Activated naive CD4-positive, alpha-beta T cell treated with anti-CD3 and anti-CD28 coated beads, Interleukin-2, amount 50 U/mL, for 72 hours (primary cell): ENCODE measurements at places on chromosomes 11 and 22. TPM values are rescaled to one million over a fixed set of nuclear protein-coding genes. Genes with fewer than 3 reads are reported as not detected.

DNA sequence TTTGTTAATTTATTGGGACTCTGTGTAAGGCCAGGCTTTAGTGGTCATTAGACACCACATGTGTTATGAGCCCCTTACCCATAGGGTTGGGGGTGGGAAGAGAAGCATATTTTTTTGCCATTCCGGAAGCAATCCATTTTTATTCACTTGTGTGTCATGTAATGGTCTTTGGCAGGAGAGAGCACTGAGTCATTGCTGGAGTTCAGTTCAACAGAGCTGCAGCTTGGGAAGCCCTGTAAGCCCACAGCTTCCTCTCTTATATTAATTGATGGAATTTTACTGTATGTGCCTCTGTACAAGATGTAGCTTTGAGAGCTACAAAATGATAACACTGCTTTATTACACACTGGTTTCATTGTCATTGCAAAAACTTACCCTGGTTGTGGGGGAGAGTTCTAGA is 177.3 kb upstream of the SORL1-AS1 start:
- no peak for DNase-seq

DNA sequence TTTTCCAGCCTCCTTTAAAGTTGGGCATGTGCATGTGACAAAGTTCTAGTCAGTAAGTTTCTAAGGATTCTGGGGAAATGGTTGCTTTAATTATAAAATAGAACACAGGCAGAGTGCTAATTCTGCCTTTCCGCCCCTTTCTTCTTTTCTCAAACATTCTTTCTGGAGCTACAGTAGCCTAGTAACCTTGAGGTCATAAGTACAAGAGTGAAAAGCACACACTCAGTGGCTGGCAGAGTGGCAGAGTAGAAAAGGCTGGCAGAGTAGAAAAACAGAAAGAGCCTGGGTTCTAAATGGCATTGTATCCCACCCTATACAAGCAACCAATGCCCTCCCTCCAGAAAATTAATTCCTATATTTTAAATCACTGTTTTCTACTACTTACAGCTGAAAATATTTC is 51.2 kb downstream of the PAK1 start:
- no peak for DNase-seq

- no peak for DNase-seq
These were observed 19.1 kb upstream of the LINC01488 start for GRCh38 chr11:69462106-69462951.

APOA5 gene
- not detected for total RNA-seq
